ENCODE measurements at places on chromosomes 5 and 9.

DNA sequence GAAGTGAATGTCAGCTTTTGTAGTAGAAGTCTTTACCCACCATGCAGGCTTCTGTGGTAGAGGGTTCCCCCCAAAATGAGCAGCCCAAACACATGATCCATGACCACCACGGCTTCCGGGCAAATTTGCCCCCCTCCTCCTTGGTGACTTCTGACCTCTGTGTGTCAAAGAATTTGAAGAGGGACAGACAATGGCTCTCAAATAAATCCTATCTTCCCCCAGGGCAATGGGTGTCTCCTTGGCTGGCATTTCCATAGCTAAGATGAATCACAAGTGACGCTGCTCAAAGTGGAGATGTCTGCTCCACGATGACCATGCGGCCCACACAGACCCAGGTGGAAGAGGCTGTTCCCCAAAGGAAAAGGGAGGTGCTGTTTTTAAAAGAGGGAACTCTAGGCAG lies 30.2 kb upstream of the BOD1 start:
- no peak for DNase-seq

DNA sequence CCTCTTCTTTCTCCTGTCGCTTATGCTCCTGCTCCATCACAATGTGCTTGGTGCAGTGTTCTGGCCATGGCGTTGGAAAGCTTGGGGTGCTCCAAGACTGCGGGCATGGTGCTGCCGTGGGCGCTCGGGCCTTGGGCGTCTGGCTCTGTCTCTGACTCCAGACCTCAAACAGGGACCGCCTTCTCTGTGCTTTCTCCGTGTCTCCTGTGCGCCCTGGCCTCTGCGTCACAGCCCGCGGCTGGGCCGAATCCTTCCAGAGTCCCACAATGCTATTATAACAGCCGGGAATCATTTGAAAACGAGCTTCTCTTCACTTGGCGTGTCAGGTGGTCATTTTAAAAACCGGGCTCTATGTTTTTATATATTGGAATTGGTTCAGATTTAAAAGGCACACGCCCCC lies 32.4 kb upstream of the PUM3 start:
- DNase-seq = no peak

DNA sequence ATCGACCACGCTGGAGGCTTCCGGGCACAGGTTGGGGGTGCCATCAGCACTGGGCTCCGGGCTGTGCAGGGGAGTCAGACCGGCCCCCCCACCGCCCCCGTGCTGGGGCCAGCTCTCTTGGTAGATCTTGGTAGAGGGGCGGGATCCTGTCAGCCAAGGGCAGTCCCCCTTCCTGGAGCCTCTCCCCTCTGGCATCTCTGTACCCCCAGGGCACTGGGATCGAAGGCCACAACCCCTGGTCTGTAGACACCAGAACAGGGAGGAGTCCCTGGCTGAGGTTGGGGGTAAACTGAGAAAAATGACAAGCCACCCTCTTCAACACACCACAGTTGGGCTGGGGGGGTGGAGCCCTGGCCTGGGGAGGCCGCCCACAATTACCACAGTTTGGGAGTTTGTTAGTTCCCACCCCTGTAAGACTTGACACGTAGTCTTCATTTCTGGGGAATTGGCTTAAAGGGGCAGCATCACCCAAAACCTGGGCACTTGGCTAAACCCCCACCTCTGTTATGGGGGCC lies 882 bp downstream of the CERCAM start:
- no peak for DNase-seq

GRCh38 chr9:108397286-108397685 lies 458.5 kb downstream of the ACTL7B start:
- DNase-seq = no peak

DNA sequence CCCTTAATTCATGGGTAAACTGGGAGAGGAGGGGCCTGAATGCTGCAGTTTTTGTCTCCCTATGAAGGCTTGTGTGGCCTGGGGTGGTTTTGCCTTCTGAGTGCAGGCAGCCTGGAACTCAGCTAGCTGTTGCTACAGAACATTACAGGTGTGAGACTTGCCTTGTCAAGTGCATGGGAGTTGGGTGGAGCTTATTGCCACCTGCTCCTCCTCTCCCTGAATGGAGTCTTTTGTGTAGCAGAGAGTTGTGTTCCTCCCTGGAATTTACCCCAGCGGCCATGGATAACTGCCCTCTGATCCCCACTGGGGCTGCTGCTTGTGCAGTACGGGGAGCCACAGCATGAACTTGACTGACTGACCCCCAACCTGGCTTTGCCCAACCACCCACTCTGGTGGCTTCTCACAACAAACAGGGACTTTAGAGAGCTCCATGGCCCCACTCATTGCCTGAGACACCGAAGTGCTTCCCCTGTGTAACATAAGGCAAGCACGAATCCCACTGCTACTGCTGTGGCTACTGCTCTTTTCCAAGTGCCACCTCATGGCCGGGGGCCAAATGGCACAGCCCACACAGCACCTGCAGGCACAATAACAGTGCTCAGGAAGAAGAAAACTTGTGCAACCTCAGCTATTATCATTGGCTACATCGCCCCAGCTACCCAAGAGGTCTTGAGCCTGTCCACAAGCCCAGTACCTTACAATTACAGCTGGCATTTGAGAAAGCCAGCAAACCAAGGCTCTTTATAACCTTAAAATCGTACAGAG lies 942.9 kb downstream of the CDH18 start:
- no peak for DNase-seq

DNA sequence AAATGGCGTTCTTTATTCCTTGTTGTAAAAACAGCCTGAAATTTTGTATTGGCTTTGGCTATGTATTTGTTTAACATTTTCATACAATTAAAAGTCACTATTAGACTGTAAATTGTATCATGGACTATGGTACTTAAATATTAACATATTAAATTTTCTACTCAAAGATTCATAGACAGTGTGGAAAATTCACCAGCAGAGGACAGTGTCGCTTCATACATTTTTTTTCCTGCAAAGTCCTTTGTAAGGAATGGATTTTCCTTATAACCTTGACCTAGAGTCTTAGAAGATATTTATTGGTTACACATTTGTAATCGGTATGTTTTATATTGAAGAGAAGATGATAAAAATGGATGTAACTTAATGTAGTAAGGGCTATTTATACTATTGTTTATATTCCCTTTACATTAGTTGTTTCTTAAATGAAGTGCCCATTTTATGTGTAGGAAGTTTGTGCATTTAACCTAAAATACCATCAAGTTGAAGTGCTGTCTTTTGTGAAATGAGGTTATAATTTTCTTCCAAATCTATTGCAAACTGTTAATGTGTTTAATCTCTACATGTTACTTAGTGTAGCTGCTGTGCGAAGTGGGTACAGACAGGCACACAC lies 150.1 kb downstream of the KDM4C start:
- no peak for DNase-seq

DNA sequence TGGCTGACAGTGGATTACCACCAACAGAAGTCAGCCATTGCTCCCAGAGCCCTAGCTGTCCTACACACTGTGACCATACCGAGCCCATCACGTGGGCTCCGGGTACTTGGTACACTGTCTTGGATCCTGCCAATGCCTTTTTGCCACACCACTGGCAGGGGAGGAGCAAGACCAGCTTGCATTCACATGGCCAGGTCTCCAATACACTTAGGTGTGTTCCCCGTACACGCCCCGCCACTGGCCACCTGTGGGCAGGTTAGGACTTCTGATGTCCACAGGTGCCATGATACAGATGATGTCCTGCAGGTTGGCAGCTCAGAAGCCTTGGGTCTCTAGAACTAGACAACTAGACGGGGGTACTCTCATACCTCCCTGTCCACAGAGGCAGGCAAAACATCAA lies 5.4 kb upstream of the DIPK1B start:
- DNase-seq = no peak

GRCh38 chr5:166909926-166910325 lies 1381.5 kb upstream of the WWC1 start:
- no peak for DNase-seq

DNA sequence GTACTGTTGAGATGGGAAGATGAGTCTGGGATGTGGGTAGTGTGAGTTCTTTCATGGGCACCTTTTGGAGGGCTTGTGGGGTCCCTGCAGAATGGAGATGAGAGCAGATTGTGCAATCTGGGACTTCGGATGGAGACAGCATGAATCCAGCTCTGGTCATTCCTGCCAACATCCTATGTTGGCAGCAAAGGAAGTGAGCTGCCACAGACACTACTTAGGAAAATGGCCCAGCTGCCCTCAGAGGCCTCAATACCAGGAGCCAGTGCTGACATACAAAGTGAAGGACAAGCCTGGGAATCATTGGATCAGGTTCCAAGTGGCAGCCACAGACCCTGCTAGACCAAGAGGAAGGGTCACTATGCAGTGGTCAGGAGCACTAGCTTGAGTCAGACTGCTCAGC lies 402.8 kb downstream of the CDK5RAP2 start:
- no peak for DNase-seq

GRCh38 chr5:76942581-76942980 lies 10.3 kb upstream of the CRHBP start:
- DNase-seq = no peak

- no peak for DNase-seq
Observed at GRCh38 chr5:111935835-111936234, 178.8 kb upstream of the NREP start.

GRCh38 chr9:122223435-122223834 lies 5.3 kb downstream of the LHX6 start:
- no peak for DNase-seq

GRCh38 chr9:120477534-120478001 lies 102.4 kb downstream of the CDK5RAP2 start:
- DNase-seq = no peak

GRCh38 chr9:3059781-3060468 lies 216.0 kb upstream of the PUM3 start:
- DNase-seq = no peak

DNA sequence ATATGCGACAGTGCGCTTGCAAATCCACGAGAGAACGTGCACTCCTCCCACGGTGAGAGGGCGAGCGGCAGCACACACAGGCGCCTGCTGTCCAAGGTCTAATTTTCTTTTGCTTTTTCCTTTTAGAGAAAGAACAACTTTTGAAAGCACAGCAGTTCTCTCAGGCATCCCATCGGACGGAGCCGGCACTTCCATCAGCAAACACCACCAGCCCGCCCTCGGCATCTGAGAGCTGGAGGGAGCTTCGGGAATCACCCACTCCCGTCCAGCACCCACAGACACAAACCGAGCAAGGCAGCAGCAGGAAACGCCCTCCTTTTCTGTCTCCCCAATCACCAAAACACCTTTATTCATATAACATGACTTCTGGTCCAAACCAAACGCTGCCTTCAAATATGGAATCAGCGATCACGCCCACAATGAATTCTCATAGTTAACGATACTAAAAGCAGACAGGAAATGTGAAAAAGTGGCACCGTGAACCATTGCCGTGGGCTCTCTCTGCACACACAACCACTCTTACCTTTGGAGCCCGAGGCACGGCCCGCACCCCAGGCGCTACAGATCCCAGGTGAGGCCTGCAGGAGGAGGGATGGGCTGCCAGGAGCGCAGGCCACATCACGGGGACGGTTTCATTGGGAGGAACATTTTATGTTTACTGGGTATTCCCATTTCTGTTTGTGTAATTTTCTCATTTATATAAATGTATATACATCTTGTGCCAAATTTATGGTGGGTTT lies 14.2 kb downstream of the LPCAT1 start:
- DNase-seq = no peak

GRCh38 chr5:83322273-83322924 lies 149.1 kb upstream of the VCAN start:
- DNase-seq = no peak

GRCh38 chr5:138275379-138275782 lies 960 bp upstream of the GFRA3 start:
- no peak for DNase-seq

- no peak for DNase-seq
Observed at GRCh38 chr5:122703203-122703602, 71.7 kb upstream of the SNX2 start.

DNA sequence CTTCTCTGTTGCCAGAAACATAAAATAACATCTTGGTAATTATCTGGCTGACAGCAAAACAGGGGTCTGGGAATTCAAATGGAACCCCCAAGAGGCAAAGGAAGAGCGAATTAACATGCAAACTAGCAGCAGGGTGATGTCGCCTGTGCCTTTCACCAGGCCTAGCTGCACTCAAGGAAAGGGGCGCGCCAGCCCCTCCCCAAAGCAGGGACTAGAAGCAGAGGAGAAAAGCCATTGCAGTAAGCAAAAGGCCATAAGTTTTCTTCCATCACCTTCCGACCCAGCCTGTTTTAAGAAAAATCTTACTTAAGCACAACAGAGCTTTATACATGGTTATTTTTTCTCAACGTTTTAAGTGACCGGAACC lies 539 bp downstream of the POC5 start:
- no peak for DNase-seq

DNA sequence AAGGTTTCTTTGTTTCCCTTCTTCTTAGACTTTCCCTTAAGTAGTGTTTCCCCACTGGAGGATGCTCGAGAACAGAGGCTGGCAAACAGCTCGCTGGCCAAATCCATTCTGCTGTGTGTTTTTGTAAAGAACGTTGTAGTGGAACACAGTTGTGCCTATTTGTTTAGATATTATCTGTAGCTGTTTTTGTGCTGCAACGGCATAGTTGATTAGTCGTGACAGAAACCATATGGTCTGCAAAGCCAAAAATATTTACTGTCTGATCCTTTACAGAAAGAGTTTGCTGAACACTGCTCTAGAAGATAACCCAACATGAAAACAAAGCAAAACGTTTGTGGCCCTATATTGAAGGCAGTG lies 47.0 kb upstream of the EGFLAM start:
- DNase-seq = no peak

GRCh38 chr5:98041661-98042060 lies 731.8 kb upstream of the RGMB start:
- DNase-seq = no peak

DNA sequence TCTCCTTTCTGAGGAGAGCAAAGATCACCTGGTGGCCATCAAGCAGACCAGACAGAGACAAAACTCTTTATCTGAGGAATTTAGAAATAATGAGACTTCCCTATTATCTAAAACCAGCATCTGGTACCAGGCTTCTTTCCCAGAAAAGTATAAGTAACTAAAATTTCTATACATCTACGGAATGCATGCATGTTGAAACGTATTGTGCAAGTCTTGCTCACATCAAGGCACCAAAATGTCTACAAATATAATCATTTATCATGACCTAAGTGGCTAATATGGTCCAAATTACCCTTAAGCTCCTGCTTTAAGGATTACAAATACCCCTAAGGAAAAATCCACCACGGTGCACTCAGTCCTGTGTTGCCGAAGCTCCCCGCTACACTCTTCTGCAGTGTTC lies 286.3 kb downstream of the CDH18 start:
- no peak for DNase-seq

DNA sequence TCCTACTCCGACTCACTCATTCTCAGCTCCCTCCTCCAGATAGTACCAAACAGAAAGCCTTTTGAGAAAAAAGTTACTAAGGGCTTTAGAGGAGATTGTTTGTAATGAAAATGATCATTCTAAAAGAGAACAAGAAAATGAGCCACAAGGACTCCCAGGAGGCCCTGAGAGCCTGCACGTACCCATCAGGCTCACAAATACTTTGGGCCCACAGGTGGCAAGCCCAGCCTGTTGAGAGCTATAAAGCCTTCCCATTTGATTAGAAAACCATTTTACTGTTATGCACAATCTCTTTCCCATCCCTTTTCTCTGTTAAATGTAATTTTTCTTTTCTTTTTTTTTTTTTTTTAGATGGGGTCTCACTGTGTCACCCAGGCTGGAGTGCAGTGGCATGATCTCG lies 136.1 kb downstream of the LHFPL2 start:
- no peak for DNase-seq
